ENCODE measurements at places on chromosomes 12 and 14.

- no peak overlapping the region for H3K27ac ChIP-seq
- no peaks in the 10 kb centered on the region for H3K36me3 ChIP-seq
- no peak overlapping the region for H3K4me3 ChIP-seq
- H3K27me3 ChIP-seq = no peaks in the 10 kb centered on the region
- no peak for DNase-seq
- no peaks in the 10 kb centered on the region for H3K4me1 ChIP-seq
These were observed 47.8 kb upstream of the KIF21A start for GRCh38 chr12:39490500-39491282.

GRCh38 chr12:104011253-104011652 lies 38.7 kb downstream of the GLT8D2 start:
- H3K27ac ChIP-seq = no peak overlapping the region
- no peak overlapping the region for H3K4me3 ChIP-seq
- no peaks in the 10 kb centered on the region for H3K36me3 ChIP-seq
- H3K4me1 ChIP-seq = no peaks in the 10 kb centered on the region
- no peaks in the 10 kb centered on the region for H3K27me3 ChIP-seq

GRCh38 chr14:20848955-20849570 lies 42.1 kb upstream of the RNASE3 start:
- no peaks in the 10 kb centered on the region for H3K36me3 ChIP-seq
- no peak overlapping the region for H3K4me3 ChIP-seq
- no peaks in the 10 kb centered on the region for H3K27me3 ChIP-seq
- peak overlapping the region; percentile 81 for H3K27ac ChIP-seq

DNA sequence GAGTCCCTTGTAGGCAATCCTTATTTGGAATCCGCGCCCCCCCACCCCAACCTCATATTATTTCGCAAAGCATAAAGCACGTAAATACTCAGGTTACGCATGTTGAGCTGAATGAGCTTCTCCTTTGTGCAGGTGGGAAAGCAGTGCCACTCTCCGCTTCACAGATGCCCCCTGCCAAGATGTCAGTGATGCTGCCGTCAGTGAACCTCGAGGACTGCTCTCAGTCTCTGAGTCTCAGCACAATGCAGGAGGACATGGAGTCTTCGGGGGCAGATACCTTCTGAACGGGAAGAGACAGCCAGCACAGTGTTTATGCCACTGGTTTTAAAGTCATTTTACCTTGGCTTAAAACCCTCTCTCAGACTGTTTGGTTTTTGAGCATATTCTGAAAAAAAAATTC lies 90.1 kb upstream of the DACT1 start:
- no peaks in the 10 kb centered on the region for H3K4me1 ChIP-seq
- no peaks in the 10 kb centered on the region for H3K36me3 ChIP-seq
- H3K27me3 ChIP-seq = no peaks in the 10 kb centered on the region
- no peak overlapping the region for H3K27ac ChIP-seq
- no peak overlapping the region for H3K4me3 ChIP-seq
- DNase-seq = no peak

GRCh38 chr12:51593539-51593938 lies 2.5 kb downstream of the SCN8A start:
- no peaks in the 10 kb centered on the region for H3K27me3 ChIP-seq
- no peak for DNase-seq
- no peaks in the 10 kb centered on the region for H3K4me1 ChIP-seq

DNA sequence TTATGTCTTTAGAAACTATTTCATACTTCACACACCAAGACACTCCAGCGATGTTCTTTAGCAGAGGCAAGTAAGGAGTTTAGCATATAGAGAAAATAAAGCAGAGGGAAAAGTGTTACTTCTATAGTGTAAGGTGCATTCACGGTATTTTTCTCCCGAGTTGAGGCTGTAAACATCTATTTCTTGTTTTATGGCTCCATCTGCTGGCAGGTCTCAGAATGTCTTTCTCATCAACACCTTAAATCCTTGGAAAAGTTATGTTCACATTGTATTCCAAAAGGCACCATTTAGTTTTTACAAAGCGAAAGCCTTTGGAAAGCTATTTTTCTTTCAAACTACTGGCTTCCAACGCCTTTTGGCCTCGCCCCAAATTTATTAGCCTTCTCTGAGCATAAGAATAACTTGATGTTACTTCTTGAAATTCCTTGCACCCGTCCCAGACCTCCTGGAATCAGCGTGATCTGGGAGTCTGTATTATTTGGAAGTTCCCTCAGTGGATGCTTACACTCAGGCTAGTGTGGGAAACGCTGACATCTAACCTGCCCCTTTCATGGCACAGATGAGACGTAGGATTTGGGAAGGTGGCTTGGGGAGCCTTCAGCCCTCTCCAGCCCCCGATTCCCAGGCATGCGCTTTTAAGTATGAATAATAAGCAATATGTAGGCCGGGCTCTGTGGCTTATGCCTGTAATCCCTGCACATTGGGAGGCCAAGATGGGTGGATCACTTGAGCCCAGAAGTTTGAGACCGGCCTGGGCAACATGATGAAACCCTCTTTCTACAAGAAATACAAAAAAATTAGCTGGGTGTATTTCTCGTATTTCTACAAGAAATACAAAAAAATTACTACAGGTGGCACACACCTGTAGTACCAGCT lies 1.9 kb upstream of the PIWIL1 start:
- H3K27me3 ChIP-seq = peaks cover 5% of the 10 kb centered on the region
- H3K4me3 ChIP-seq = no peak overlapping the region
- no peaks in the 10 kb centered on the region for H3K36me3 ChIP-seq
- H3K27ac ChIP-seq = no peak overlapping the region
- peak; percentile 67 for DNase-seq

DNA sequence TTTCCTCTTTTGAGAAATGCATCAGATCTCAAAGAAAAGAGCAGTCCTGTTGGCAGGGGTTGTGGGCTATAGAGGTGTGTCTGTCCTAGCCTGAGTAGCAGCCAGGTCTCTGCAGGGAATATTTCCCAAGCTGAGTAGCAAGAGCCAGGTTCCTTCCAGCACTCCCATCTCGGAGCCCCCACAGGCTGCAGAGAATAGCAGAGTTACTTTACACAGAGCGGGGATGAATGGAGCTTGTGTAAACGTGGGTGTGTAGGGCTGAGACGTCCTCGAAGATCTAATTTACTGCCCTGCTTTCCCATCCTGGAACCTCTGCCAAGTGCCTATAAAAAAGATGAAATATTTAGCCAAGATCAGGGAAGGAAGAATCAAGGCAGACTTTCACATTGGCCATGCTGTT lies 156.6 kb downstream of the TSPAN9 start:
- H3K4me1 ChIP-seq = peaks cover 22% of the 10 kb centered on the region
- DNase-seq = peak; percentile 76
- H3K27ac ChIP-seq = no peak overlapping the region
- H3K36me3 ChIP-seq = no peaks in the 10 kb centered on the region
- H3K4me3 ChIP-seq = no peak overlapping the region

- no peaks in the 10 kb centered on the region for H3K36me3 ChIP-seq
- no peak for DNase-seq
- no peak overlapping the region for H3K27ac ChIP-seq
These were observed 205.0 kb upstream of the KRR1 start for GRCh38 chr12:75716291-75717025.

GRCh38 chr12:98754095-98754494 lies 109.0 kb downstream of the APAF1 start:
- H3K36me3 ChIP-seq = no peaks in the 10 kb centered on the region
- no peaks in the 10 kb centered on the region for H3K4me1 ChIP-seq
- H3K27ac ChIP-seq = no peak overlapping the region
- no peak overlapping the region for H3K4me3 ChIP-seq
- no peak for DNase-seq

DNA sequence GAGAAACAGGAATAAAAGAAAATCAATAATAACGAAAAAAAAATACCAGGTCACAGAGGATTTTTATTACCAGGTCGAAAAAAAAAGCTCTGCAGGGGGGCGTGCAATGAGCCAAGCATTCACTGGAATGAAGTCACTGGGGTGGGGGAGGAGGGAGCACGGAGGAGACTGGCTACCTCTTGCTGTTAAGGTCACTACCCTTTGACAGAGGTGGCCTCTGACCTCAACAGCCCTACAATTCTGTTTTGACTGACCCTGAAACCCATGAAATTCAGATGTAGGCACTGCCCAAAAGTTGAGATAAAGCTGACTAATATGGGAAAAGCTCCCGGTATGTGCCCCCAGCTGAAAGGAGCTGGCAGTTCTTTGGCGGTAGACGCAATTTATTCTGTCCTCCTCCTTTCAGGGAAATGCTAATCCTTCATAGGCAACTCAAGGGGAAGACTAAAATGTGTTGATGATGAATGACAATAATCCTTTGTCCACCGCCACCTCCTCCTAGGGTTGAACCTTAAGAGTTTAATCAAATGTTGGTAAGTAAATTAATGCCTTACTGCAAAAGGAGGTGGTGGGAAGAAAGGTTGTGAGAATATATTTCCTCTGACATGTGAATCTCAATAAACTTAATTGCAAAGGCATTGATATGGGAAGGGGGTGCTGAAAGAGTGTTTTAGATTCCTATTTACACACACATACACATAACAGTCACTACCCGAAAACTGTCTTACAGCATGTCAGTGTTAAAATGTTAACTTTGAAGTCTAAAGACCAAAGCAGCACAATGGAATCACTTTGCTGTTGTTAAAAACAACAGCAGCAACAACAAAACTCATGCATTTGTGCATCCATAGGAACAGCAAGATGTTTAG lies 6.3 kb upstream of the RIC8B start:
- no peaks in the 10 kb centered on the region for H3K4me1 ChIP-seq
- no peak overlapping the region for H3K4me3 ChIP-seq
- no peaks in the 10 kb centered on the region for H3K36me3 ChIP-seq
- H3K27ac ChIP-seq = no peak overlapping the region
- DNase-seq = no peak

- no peaks in the 10 kb centered on the region for H3K27me3 ChIP-seq
- DNase-seq = no peak
- H3K4me3 ChIP-seq = no peak overlapping the region
- H3K4me1 ChIP-seq = peaks cover 5% of the 10 kb centered on the region
These were observed 26.3 kb upstream of the TCP11L2 start for GRCh38 chr12:106276032-106276740.

GRCh38 chr14:37078131-37078530 lies 94.3 kb downstream of the SLC25A21 start:
- no peaks in the 10 kb centered on the region for H3K4me1 ChIP-seq
- no peaks in the 10 kb centered on the region for H3K36me3 ChIP-seq
- H3K27ac ChIP-seq = no peak overlapping the region
- no peak for DNase-seq

DNA sequence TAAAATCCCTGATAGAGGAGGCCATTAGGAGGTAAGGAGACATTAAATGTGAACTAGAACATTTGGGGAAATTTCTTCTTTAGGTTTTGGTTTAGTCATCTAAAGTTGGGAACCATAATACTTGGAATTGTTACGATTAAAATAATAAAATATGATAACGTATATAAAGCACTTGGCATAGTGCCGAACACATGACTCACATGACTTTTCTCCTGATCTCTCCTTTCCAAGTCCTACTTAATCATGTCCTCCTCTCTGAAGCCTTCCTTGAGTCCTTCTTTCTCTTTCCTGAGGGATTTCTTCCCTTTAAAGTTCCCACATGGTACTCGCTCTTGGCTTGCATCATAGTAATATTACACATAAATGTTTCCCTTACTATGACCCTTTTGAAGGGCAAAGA lies 20.0 kb downstream of the BEST3 start:
- DNase-seq = no peak
- no peaks in the 10 kb centered on the region for H3K36me3 ChIP-seq
- H3K27ac ChIP-seq = no peak overlapping the region
- no peaks in the 10 kb centered on the region for H3K27me3 ChIP-seq

GRCh38 chr14:101757839-101758211 lies 3.7 kb upstream of the PPP2R5C start:
- peaks cover 5% of the 10 kb centered on the region for H3K4me1 ChIP-seq
- DNase-seq = no peak
- H3K27me3 ChIP-seq = no peaks in the 10 kb centered on the region
- no peaks in the 10 kb centered on the region for H3K36me3 ChIP-seq

DNA sequence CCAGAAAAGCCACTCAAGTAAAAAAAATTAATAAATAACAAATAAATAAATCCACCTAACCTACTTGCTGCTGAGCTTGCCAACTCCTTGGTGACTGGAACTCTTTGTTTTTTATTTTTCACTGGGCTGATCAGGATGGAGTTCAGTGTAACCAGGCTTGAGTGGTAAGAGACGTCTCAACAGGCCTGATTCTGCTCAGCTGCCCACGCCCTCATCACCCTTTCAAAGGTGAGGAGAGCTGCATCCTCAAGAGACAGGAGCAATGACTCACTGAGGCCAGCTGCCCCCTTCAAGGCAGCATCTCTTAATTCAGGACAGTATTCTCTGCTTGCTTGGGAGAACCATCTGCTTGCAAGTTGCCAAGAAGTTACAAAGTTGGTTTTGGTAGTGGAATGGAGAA lies 111.9 kb upstream of the CPM start:
- H3K4me3 ChIP-seq = no peak overlapping the region
- no peaks in the 10 kb centered on the region for H3K27me3 ChIP-seq
- H3K36me3 ChIP-seq = no peaks in the 10 kb centered on the region

GRCh38 chr12:96120359-96121100 lies 73.6 kb upstream of the ELK3 start:
- no peaks in the 10 kb centered on the region for H3K4me1 ChIP-seq
- no peaks in the 10 kb centered on the region for H3K36me3 ChIP-seq
- no peak overlapping the region for H3K27ac ChIP-seq
- H3K27me3 ChIP-seq = no peaks in the 10 kb centered on the region

DNA sequence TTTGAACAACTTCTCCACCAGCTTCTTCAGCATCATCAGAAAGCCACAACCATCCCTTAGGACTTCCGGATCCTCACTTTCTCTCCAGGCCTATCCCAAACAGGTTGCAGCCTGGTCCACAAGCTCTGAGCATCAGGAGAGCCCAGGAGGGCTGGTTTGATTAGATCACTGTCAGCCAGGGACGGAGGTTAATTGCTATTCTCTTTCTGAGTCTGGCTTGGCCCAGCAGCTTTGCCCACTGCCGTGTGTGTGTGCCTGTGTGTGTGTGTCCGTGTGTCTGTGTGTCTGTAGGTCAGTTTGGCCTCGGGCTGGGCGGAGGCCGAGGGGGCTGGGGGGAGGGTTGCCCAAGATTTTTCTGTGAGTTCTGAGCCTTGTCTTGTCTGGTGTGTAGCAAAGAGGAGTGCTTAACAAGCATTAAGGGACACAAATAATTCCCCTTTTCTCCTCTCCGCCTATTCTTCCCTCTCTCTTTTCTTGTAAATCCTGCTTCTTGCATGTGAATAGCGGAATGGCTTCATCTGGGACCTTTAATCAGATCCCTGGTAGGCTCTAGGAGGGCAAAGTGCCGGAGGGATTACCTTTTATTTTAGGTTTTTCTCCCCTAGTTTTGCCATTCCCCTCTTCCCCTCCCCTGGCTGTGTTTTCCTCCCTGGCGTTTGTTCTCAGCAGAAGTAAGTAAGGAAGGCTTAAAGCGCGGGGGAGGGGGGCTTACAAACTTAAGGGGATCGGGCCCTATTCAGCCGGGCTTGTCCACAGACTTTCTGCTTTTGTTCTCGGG lies 138.2 kb upstream of the LHX5 start:
- no peaks in the 10 kb centered on the region for H3K4me1 ChIP-seq
- no peaks in the 10 kb centered on the region for H3K36me3 ChIP-seq
- no peak overlapping the region for H3K4me3 ChIP-seq
- no peak overlapping the region for H3K27ac ChIP-seq

GRCh38 chr12:19144985-19145384 lies 15.5 kb downstream of the PLEKHA5 start:
- H3K27me3 ChIP-seq = no peaks in the 10 kb centered on the region
- DNase-seq = no peak
- H3K36me3 ChIP-seq = no peaks in the 10 kb centered on the region
- H3K4me1 ChIP-seq = no peaks in the 10 kb centered on the region
